CD4-positive, alpha-beta T cell treated with Interleukin-21 for 1 hour (primary cell): ENCODE measurements at places on chromosomes 5 and 9.

GRCh38 chr9:92196909-92197308 lies 81.7 kb upstream of the SPTLC1 start:
- DNase-seq, result no peak

DNA sequence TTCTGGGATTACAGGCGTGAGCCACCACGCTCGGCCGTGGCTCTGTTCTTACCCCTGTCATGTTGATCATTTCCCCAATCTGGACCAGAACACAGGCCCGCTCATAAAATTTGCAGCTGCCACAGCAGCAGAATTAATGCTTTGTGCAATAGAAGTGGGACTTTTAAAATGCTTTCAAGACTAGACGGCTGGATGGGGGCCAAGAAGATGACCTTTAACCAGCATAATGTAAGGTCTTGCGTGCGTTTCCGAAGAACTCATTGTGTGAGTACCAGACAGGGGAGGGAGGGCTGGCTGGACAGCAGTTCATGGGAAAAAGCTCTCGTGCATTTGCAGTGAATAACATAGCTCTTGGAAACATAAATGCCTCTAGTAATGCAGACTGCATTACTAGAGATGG lies 3.5 kb upstream of the WDR38 start:
- DNase-seq, result no peak

- DNase-seq, result no peak
Observed at GRCh38 chr9:12784461-12785259, 9.8 kb downstream of the LURAP1L start.

DNA sequence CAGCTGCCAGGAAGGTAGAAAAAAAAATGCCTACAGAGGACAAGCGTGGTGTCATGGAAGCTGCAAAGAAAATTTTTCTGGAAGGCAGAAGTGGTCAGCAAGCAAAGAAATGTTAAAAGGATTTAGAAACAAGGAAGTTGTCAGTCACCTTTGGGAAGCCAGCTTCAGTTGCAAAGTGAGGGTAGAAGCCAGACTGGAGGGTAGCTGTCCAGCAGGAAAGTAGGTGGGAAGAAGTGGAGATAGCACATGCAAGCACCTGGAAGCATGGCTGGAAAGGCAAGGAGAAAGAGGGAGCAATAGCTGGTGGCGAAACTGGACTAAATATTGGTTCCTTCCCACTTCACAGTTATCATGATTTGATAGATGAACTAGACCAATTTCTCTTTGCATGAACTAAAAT lies 54.3 kb downstream of the ADRB2 start:
- DNase-seq, result no peak

GRCh38 chr9:37209431-37210386 lies 89.3 kb downstream of the ZCCHC7 start:
- DNase-seq, result no peak

DNA sequence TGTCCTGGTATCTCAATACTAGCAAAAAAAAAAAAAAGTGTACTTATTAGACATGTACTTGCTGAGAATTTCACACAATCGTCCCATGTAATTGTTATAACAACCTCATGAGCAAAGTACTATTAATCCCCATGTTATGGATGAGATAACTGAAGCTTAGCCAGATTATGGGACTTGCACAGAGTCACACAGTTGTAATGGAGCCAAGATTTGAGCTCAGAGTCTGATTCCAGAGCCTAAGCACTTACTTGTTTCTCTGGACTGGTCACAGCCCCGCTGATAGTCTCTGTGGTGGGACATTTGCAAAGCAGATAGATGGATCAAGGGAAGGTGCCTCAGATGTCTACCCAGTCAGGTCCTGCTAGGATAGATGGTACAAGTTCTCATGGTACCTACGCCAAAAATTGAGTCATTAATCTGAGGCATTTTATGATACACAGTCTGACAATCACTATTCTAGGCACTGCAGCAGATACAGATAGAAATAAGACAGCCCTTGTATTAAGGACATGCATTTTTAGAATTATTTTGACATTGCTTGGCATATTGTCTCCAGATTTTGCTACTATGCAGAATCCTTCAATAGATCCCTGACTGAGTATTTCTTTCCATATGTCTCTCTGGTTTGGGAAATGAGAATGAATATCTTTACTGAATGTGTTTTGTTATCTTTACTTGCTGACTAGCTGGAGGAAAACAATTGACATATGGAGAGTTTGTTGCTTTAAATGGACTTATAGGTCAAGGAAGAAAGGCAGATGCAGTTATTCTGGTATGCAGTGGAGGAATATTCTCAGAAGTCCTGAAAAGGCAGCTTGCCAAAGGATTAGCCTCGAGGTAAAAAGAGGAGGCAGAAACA lies 149.5 kb downstream of the ADAMTSL1 start:
- no peak for DNase-seq

GRCh38 chr5:92222449-92222848 lies 839.3 kb upstream of the ARRDC3 start:
- no peak for DNase-seq

- DNase-seq, result no peak
Observed at GRCh38 chr9:126513159-126514036, 100.3 kb upstream of the LMX1B start.

GRCh38 chr5:62395210-62395950 lies 8.3 kb downstream of the DIMT1 start:
- no peak for DNase-seq

- no peak for DNase-seq
Observed at GRCh38 chr9:91208837-91209236, 152.9 kb downstream of the AUH start.

DNA sequence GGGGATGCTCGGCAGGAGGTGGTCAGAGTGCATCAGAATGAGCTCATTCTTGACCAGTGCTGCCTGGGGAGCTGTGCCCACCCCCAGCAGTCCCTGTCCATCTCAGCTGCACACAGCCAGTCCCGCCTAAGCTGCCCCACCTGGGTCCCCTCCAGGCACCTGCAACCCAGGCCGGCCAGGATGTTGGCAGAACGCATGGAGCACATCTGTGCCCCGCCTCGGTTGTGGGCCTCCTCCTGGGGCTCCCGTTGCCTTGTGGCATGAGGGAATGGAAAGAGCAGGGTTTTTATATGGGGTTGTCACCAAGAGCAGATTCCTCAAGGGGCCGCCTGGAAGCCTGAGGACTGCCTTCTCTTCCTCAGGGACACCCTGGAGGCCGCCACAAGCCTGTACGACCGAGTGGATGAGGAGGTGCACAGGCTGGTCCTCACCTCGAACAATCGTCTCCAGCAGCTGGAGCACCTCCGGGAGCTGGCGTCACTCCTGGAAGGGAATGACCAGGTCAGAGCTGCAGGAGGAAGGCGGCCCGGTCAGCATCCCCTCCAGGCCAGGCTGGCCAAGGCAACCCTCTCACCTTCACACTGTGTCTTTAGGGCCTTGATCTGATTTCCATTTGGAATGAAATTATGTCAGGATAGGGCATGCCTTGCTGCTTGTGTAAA lies 34.8 kb upstream of the LRRC14B start:
- no peak for DNase-seq

GRCh38 chr5:107253246-107253645 lies 417.5 kb downstream of the EFNA5 start:
- no peak for DNase-seq

- DNase-seq, result no peak
Observed at GRCh38 chr9:86670076-86670475, 277.2 kb downstream of the GAS1 start.

GRCh38 chr9:132534832-132535231 lies 47.6 kb upstream of the BARHL1 start:
- DNase-seq, result no peak

- no peak for DNase-seq
Observed at GRCh38 chr9:109640580-109641371, 139.2 kb upstream of the PALM2AKAP2 start.

DNA sequence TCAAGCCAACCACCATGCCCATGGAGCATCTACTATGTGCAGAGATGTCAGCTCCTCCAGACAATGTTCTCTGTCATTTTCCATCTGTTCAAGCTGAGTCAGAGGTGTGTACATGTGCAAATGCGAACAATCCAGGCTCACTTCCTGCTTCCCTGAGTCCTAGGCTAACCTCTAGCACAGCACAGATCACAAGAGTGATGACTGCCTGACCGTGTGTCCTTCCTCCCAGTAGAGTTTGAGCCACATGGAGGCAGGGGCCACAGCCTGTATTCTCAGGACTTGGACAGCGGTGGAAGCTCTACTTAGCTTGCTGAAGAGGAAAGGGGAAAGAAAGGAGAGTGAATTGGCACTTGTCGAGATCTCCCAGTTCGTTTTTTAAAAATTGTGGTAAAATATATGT lies 87.2 kb downstream of the KCNIP1 start:
- DNase-seq, result no peak

DNA sequence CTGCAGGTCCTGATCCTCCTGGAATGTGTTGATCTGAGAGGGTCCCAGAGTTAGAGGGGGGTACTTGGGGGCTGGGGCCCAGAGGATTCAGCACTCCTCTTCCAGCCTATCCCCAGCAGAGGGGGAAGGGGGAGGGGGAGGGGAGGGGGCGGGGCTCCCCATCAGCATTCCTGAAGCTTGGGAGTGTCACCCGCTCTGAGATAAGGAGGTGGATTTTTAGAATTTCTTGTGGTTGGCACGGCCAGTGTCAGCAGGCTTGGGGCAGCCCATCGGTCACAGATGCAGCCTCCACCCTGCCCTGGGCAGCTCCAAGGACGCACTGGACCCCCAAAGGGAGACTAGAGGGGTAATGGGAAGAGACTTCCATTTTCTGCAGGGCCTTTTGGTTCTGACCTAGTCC lies 5.3 kb downstream of the FGF18 start:
- DNase-seq, result no peak

- no peak for DNase-seq
Observed at GRCh38 chr5:72510610-72511181, 3.5 kb upstream of the ZNF366 start.

DNA sequence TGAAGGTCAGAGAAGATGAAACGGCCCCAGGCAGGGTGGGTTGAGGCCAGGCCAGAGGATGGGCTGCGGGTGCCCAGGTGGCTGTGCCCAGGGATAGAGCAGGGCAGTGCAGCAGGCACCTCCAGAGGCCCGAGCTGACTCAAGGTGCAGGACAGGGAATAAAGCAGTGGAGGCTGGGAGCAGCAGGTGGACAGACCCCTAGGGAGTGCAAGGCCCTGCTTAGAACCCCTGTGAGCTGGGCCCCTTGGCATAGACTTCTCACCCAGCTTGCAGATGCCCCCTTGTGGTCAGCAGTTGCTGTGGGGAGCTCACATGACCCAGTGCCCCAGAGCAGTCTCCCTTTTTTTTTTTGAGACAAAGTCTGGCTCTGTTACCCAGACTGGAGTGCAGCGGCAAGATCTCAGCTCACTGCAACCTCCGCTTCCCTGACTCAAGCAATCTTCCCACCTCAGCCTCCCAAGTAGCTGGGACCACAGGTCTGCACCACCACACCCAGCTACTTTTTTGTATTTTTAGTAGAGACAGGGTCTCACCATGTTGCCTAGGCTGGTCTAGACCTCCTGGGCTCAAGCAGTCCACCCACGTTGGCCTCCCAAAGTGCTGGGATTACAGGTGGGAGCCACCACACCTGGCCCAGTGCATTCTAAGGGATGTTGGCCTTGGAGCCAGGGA lies 118.8 kb downstream of the WNK2 start:
- DNase-seq, result peak; percentile 69

DNA sequence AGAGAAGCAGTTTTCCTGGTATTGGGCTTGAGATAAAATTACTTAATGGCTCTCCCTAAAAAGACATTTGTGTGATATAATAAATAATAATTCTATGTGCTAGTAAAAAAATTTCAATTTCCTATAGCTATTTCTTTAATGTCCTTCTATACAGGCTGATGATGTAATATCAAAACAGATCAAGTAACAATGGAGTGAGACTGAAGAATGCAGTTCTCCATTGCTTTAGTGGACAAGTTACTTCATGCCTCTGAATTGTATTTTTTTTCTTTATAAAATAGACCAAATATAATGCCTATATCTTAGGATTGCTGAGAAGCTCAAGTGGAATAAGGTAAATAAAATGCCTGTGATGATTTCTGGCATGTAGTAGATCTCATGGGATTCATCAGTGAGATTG lies 35.6 kb upstream of the NEURL1B start:
- DNase-seq, result no peak

- no peak for DNase-seq
Observed at GRCh38 chr5:100787648-100788047, 115.4 kb downstream of the ST8SIA4 start.

DNA sequence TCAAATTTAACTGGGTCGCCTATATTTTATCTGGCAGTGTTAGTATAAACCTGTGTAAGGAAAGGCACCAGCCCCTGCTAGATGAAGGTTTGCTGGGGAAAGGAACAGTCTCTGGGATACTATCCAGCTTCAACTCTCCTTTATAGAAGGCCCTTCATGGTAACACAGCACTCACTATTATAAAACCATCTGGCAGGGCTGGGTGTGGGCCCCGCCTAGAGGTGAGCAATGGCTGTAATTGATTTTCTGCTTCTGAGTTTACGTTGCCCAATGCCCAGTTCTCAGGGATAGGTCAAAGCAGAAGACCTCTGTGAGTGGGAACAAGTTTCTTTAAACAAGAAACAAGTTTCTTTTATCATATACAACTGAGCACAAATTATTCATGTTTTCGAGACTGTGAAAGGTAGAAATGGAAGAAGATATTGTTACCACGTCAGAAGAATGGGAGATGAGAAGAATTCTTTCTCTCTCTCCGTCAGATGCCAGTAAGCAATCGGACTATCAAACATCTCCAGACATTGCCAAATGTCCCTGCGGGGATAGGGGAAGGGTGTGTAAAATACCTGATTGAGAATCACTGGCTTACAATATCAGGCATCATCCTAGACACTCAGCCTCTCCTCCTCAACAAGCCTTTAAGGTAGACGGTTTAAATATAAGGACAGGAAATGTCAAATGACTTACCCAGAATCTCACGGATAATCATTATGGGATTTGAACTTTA lies 205.9 kb downstream of the PDZD2 start:
- no peak for DNase-seq

GRCh38 chr5:65809817-65810531 lies 88.0 kb downstream of the NLN start:
- no peak for DNase-seq
